ENCODE measurements at places on chromosomes 16 and 17. TPM values are rescaled to one million over a fixed set of nuclear protein-coding genes. Genes with fewer than 3 reads are reported as not detected.

GRCh38 chr17:67150826-67151225 is 94.2 kb downstream of the HELZ start:
- no peak for DNase-seq
- no peak overlapping the region for H3K4me3 ChIP-seq
- H3K27me3 ChIP-seq: no peaks in the 10 kb centered on the region
- peaks cover 4% of the 10 kb centered on the region for H3K36me3 ChIP-seq
- no peaks in the 10 kb centered on the region for H3K4me1 ChIP-seq

DNA sequence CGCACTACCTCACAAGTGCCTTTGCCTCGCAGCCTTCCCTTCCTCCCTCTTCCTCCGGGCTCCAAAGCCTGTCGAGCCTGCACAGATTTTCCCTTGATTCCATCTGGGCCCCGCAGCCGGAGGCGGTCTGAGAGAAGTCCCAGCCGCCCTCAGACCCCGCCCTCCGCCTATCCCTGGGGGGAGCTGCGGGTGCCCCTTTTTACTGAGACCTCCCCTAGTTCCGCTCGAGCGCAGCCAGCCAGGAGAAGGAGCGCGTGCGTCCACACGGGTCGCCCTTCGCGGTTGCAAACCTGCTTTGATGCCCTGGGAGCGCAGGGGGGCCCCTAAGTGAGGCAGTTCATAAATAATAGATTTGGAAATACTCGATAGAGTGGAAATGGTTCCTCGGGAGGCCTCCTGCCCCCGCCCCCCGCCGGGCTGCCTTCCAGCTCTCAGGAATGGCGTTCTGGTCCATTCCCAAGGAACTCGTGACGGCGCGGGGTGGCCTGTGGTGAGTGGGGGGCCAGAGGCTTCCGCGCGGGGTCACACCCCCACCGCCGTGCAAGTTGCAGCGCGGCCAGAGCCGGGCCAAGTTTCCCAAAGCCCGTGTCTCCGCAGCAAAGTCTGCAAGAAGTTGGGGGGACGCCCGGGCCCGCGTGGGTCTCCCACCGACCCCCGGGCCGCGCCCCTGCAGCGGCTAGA is 610 bp downstream of the C16orf74 start:
- H3K4me1 ChIP-seq: no peaks in the 10 kb centered on the region
- no peak overlapping the region for H3K27ac ChIP-seq
- H3K4me3 ChIP-seq: peak overlapping the region; percentile 29
- H3K27me3 ChIP-seq: no peaks in the 10 kb centered on the region
- no peaks in the 10 kb centered on the region for H3K36me3 ChIP-seq

- DNase-seq: no peak
- no peaks in the 10 kb centered on the region for H3K27me3 ChIP-seq
- no peaks in the 10 kb centered on the region for H3K4me1 ChIP-seq
- no peak overlapping the region for H3K4me3 ChIP-seq
- H3K36me3 ChIP-seq: no peaks in the 10 kb centered on the region
Observed at GRCh38 chr16:59170099-59170712, 436.1 kb upstream of the GOT2 start.

DNA sequence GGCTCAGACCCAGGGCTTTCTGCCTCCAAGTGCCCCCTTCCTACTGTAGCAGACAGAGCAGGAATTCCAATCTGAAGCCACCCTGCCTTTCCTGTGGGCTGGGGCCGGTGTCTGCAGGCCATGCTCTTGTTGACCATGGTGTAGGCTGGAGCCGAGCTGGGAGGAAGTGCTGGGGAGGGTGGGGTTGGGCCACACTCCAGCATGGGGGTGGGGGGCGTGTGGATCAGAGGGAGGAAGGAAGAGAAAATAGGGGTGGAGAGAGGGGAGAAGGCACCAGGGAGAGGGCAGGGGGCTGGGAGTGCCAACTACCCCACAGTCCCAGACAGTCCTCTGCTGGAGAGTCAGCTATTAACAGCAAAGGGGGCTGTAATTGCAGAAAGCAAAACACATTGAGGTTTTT is 54.3 kb upstream of the JPH3 start:
- no peak overlapping the region for H3K27ac ChIP-seq
- H3K36me3 ChIP-seq: peaks cover 4% of the 10 kb centered on the region

The TTLL6 gene
- total RNA-seq: not detected

Measured in T-cell (primary cell).